ENCODE measurements at places on chromosomes 1 and 21. TPM values are rescaled to one million over a fixed set of nuclear protein-coding genes. Genes with fewer than 3 reads are reported as not detected.

GRCh38 chr1:1432951-1433803 is 2.3 kb upstream of the VWA1 start:
- no peak for DNase-seq

- DNase-seq, result no peak
These were observed 46.2 kb downstream of the ZNF648 start for GRCh38 chr1:182015360-182015759.

DNA sequence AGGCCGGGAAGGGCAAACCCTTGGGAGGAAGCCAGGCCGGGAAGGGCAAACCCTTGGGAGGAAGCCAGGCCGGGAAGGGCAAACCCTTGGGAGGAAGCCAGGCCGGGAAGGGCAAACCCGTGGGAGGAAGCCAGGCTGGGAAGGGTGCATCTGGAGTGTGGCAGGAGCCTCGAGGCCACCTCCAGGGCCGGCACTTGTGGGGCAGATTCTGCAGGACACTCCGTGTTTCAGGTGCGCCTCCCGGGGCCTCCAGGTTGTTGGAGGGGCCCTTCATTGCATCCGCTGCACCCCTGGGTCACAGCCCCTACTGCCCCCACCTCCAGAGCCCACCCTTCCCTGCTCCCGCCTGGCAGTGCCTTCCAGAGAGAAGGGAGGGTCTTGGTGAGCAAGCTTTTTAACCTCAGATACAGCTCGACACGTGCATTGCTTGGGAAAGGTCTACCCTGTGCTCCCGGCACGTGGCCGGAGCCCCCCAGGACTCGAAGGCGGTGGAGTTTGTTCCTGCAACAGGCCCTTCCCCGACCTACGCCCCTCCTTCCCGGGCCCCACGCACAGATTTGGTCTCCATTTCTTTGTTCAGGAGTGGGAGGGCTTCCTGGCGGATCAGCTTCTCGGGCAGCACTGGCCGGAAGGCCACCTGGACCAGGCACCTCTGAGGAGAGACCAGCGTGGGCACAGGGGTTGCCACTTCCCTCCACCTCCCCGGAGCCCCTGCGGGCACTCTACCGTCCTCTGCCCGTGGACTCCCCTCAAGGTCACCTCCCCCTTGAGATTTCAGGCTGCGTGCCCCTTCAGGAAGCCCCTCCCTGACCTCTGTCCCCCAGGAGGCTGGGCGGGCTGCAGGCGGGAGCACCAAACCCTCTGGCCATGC is 9.4 kb upstream of the TMEM52 start:
- DNase-seq, result no peak

DNA sequence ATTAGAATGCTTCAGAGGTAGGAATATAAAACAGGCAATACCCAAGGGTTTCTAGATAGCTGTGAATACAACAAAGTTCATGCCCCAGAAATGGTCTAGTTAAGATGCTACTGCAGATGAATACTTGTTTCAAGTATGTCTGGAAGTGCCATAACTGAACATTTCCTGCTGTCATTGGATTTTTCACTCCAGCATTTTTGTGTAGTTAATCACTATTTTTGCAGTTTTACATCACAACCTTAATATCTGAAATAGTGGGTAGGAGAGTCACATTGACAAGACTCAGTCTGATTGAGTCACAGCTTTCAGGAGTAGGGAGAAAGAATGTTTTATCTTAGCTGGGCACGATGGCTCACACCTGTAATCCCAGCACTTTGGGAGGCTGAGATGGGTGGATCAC is 126.4 kb upstream of the C1orf21 start:
- no peak for DNase-seq

DNA sequence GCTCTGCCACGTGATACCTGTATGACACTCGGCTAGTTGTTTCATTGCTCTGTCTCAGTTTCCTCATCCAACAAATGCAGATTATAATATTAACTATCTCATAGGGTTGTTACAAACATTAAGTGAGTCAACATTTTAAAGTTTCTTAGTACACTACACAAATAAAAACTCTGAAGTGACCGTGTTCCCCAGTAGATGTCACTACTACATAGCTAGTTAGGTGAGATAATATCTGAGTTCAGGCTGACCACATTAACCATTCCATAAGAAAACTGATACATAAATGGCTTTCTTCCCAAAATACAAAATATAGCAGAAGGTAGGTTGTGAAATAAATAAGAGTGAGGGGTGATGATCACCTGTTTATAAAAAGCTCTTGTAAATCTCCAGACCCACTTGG is 214.1 kb downstream of the NUF2 start:
- peak; percentile 16 for DNase-seq

Gene INKA2
- total RNA-seq, result 12.2 TPM

Gene LENEP
- 1.5 TPM for total RNA-seq

Gene SMPDL3B
- total RNA-seq, result not detected

Gene KCNT2
- total RNA-seq, result not detected

Gene LIN28A
- total RNA-seq, result not detected
